ENCODE measurements at places on chromosomes 5 and 9.

DNA sequence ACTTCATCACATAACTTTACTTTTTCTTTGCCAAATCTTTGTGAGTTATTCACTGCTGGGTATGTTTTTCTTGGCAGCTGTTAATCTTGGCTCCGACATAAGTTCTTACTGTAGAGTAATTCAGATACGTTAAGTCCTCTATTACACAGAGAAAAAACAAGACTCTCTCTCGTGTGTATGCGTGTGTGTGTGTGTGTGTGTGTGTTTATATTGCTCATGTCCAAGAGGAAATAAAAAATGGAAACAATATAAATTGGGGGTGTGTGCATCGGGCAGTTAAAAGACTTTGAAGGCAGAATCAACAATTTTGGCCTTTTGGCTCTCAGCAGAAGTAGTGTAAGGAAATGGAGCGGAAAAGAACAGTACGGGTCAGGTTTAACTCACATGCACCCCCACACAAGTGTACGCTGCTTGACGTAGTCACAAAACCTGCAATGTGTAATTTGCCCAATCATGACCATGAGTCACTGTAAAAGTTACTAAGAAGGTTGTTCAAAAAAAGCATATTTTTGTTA lies 67.2 kb upstream of the IFNE start:
- no peak for DNase-seq

DNA sequence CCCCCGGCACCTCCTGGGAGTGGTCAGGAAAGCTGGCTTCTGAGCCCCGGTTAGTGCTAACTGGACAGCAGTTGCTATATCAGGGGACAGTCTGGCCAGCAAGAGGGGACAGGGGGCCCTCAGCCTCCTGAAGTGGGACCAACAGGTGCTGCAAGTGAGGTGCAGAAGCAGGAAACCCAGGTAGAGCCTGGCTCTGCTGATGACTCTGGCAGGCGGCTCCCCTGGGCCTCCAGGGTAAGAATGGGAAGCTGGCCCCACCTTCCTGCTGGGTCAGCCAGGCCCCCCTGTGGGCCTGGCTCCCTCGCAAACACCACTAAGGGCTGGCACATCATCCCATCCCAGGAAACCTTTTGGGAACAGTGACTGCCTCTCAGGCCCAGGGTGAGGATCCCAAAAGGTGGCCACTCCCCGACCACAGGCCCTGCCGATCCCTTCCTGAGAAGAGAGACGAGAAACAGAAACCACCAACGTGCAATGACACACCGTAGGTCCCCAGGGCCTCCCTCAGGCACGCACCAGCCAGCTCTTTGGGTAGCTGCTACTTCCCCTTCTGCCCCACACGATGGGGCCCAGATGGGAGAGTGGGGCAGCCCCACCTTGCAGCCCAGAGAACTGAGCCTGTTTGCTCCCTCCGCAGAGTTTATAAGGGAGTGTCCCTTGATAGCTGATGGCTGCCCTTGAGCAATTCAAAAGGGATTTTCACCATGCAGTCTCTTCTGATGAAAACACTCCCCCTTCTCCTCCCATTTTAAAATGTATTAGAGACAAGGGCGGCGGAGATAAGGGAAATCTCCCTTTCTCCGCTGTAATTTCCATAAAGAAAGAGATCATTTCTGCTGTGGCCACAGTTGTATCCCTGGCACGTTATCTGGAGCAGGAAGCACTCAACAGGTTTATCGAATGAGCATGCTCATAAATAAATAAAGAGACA lies 76.8 kb downstream of the STK10 start:
- peak; percentile 88 for DNase-seq

DNA sequence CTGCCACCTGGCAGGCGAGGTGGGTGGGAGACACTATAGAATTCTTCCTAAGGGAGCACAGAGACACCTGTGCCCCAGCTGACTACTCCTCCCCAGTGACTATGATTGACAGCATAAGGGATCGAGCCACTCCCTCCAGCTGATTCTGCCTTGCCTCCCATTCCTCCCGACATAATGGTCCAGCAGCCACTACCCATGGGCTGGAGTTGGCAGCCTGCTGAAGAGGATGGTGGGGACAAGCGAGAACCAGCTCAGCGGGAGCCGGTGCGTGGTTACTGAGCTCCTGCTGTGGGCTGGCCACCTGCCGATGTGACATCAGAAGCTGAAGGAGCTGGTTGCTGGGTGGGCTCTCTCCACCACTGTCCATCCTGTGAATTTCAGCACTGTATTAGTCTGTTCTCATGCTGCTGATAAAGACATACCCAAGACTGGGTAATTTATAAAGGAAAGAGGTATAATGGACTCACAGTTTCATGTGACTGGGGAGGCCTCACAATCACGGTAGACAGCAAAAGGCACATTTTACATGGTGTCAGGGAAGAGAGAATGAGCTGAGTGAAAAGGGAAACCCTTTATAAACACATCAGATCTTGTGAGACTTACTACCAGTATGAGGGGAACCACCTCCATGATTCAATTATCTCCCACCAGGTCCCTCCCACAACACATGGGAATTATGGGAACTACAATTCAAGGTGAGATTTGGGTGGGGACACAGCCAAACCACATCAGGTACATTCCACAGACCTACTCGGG lies 12.1 kb upstream of the NCS1 start:
- DNase-seq, result no peak

GRCh38 chr5:29214839-29215238 lies 1978.6 kb upstream of the CDH6 start:
- no peak for DNase-seq

GRCh38 chr5:15487228-15487627 lies 12.8 kb upstream of the FBXL7 start:
- no peak for DNase-seq

DNA sequence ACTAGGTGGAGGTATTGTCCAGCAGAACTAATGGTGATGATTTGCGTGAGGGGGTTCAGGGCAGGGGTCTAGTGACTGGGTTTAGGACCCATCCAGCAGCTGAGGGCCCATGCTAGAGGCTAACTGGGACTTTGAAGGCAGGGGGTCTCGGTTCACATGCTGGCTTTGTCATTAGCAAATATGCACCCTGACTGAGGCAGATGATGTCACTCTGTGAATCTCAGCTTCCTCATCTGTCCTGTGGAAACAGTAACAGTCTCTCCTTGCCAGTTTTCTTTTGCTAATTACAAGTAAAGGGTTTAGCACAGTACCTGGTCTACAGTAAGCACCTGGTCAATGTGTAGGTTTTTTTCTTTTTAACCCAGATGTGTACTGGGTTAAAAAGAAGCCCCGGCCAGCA lies 5.2 kb downstream of the SH2D3C start:
- DNase-seq, result no peak

GRCh38 chr5:34539183-34539582 lies 116.9 kb upstream of the RAI14 start:
- DNase-seq, result no peak

DNA sequence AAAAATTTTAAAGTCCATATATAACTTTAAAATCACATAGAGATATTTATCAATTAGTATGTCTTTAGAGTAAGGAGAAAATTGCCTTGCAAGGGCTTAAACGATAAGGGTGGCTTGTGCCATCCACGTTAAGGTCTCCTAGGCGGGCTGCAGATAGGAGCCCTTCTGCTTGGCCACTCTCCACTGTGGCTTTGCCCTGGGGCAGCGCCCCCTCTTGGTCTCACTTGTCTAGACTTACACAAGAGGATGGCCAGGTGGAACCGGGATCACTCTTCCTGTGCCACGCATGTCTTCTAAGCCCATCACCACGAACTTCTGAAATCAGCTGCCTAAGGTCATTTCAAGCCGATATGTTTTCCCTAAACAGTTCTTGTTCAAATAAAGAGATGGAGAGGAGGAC lies 2.9 kb downstream of the FPGS start:
- peak; percentile 57 for DNase-seq

DNA sequence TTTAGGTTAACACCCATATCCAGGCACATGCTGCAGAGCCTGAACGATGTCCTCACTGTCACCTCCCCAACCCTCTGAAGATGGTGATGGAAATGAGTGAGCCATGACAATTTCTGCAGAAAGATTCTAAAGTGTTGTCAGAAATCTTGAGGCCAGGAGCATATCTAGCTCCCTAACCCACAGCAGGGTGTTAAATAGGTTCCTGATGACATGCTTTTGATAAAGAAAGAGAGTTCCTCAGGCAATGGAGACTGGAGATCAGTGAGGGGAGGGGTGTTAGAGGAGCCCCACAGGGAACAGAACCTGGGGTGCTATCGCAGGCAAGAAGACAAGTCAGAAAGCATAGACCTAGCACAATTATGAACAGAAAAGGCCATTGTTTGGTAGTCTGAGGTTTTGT lies 95.7 kb downstream of the ENC1 start:
- DNase-seq, result no peak

GRCh38 chr9:84438391-84438790 lies 97.8 kb upstream of the SLC28A3 start:
- DNase-seq, result no peak
